ENCODE measurements at places on chromosomes 12 and 14. TPM values are rescaled to one million over a fixed set of nuclear protein-coding genes. Genes with fewer than 3 reads are reported as not detected.

RERGL gene
- total RNA-seq = not detected

- peak overlapping the region; percentile 94 for H3K27ac ChIP-seq
- no peak for DNase-seq
- peaks cover 23% of the 10 kb centered on the region for H3K36me3 ChIP-seq
- no peaks in the 10 kb centered on the region for H3K27me3 ChIP-seq
Observed at GRCh38 chr14:24271834-24272263, 452 bp upstream of the RABGGTA start.

PABPN1 gene
- 204 TPM for total RNA-seq

ADGRD1 gene
- total RNA-seq = not detected

AICDA gene
- total RNA-seq = 0.35 TPM

DNA sequence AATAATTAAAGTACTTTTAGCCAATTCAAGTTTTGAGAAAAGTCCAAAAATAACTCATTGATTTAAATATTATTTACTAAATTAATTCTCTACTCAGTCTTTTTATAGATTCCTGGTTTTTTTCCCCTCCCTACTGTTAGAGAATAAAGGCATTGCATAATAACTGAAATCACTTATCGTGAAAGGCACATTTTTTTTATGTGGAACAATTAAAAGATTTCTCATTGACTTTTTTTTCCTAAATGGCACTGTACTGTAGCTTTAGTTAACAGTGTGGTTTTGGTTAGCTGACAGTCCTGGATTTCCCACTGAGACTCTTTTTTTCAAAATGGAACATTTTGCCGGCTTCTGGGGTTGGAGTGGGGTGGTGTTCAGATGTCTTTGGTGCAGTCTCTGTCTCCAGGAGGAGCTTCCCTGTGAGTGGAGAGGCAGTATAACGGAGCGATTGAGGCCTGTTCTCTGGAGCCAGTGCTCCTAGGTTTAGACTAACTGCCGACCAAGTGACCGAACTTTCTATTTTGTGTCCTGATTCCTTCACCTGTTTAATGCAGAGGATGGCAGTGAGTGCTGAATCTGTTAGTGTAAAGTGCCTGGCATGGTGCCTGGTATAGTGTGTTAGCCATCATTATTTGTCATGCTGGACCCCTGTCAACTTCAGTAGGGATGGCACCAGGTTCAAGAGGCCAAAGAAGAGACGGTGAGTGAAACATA lies 117.7 kb downstream of the ADCK1 start:
- no peaks in the 10 kb centered on the region for H3K4me1 ChIP-seq
- H3K36me3 ChIP-seq = no peaks in the 10 kb centered on the region
- no peak for DNase-seq
- no peak overlapping the region for H3K4me3 ChIP-seq
- no peak overlapping the region for H3K27ac ChIP-seq

GRCh38 chr14:32545506-32546210 lies 216.6 kb downstream of the AKAP6 start:
- H3K36me3 ChIP-seq = no peaks in the 10 kb centered on the region
- no peaks in the 10 kb centered on the region for H3K4me1 ChIP-seq
- H3K27ac ChIP-seq = no peak overlapping the region
- DNase-seq = no peak
- H3K4me3 ChIP-seq = no peak overlapping the region

- no peaks in the 10 kb centered on the region for H3K27me3 ChIP-seq
- H3K4me1 ChIP-seq = no peaks in the 10 kb centered on the region
- no peak overlapping the region for H3K4me3 ChIP-seq
- H3K36me3 ChIP-seq = no peaks in the 10 kb centered on the region
Observed at GRCh38 chr12:54300225-54300731, 537 bp downstream of the NFE2 start.

DNA sequence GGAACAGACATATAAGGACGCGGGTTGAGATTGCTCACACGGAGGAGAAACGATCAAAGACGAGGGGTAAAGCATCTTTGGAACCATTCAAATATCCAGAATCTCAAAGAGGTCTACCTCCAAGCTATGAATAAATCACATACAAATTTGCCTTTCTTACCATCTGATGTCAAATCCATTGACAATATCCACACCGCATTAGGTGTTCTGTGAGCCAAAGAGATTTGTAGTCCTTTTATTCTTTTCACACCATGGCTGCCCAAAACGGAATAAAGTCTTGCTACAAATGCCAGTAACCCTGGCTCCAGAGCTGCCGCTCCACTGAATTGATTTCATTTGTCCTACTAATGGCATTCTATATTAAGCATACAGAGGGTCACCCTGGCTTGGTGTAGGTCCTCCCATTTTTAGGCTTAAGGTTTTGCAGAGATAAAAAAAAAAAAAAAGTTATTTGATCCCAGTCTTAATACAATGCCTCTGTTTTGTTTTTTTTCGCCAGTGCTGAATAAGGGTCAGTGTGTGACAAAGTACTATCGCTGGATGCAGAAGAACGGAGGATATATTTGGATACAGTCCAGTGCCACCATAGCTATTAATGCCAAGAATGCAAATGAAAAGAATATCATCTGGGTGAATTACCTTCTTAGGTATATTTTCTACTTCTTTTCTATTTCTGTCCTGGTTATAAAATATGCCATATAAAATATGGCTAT lies 157.3 kb downstream of the EGLN3 start:
- H3K27ac ChIP-seq = no peak overlapping the region
- peaks cover 7% of the 10 kb centered on the region for H3K4me1 ChIP-seq
- no peaks in the 10 kb centered on the region for H3K27me3 ChIP-seq

DNA sequence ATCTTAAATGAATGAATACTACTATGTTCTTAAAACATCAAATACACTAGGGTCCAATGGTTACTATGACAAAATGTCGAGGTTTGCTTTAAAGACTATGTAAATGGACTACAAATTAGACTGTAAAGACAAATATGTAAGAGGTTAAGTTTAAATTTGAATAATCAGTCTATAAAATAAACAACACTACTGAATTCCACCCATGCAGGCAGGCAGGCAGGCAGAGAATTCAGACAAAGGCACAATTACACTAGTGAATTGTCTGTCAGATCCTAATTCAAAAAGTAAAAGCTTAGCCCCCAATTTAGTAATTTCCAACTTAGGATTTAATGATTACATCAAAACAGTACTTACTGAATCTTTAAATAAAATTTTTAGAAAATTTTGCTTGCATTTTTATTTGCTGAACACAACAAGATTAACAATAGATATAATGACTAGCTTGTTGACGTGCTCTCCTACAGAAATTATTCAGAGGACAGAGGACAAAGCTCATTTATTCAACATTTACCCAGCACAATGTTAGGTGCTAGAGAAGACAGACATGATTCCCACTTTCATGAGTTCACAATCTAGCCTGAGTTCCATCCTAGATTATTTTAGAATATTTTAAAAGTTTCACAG lies 97.4 kb downstream of the CDK17 start:
- DNase-seq = no peak
- H3K4me3 ChIP-seq = no peak overlapping the region
- H3K36me3 ChIP-seq = peaks cover 33% of the 10 kb centered on the region
- H3K27me3 ChIP-seq = no peaks in the 10 kb centered on the region

- no peaks in the 10 kb centered on the region for H3K27me3 ChIP-seq
- no peak overlapping the region for H3K4me3 ChIP-seq
- DNase-seq = no peak
- H3K36me3 ChIP-seq = no peaks in the 10 kb centered on the region
Observed at GRCh38 chr14:81834308-81834707, 300.7 kb upstream of the SEL1L start.

DNA sequence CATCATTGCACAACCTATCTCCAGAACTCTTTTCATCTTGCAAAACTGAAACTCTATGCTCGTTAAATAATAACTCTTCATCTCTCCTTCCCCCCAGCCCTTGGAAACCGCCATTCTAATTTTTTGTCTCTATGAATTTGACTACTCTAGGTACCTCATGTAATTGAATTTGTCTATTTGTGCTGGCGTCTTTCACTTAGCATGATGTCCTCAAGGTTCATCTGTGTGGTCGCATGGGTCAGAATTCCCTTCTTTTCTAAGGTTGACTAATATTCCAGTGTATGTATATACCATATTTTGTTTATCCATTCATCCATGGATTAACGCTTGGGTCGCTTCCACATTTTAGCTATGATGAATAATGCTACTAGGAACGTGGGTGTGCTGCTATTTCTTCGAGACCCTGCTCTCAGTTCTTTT lies 80.1 kb downstream of the PLXNC1 start:
- no peak overlapping the region for H3K27ac ChIP-seq
- no peaks in the 10 kb centered on the region for H3K36me3 ChIP-seq
- DNase-seq = no peak
- H3K4me1 ChIP-seq = peaks cover 11% of the 10 kb centered on the region

DNA sequence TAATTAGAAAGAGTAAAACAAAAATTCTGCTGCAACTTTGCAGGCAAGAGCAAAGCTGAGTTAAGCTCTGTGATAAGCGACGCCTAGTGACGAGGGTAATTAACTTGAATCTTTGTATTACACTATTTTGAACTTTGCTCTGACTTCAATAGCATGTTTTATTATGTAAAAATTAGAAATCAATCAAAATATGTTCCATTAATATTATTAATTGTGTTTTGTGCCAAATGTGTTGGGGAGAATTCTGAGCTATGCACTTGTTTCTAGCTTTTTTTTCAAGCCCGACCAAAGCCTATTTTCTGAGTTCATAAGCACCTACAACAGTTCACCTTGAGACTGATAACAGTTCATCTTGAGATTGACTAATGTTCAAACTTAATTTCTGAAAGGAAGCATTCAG lies 90.1 kb upstream of the PDE3A start:
- no peaks in the 10 kb centered on the region for H3K4me1 ChIP-seq
- H3K4me3 ChIP-seq = no peak overlapping the region
- H3K27ac ChIP-seq = no peak overlapping the region
- no peaks in the 10 kb centered on the region for H3K36me3 ChIP-seq
- no peaks in the 10 kb centered on the region for H3K27me3 ChIP-seq

BDKRB1 gene
- total RNA-seq = not detected

All from T-cell (primary cell).